ENCODE measurements at places on chromosomes 4 and X. TPM values are rescaled to one million over a fixed set of nuclear protein-coding genes. Genes with fewer than 3 reads are reported as not detected.

Gene SSX2B
- not detected for total RNA-seq

Gene EXOC1L
- not detected for total RNA-seq

Gene SASH3
- not detected for total RNA-seq

Gene PTCHD1
- total RNA-seq, result not detected

Gene NXF2
- total RNA-seq, result not detected

Data from smooth muscle cell of the pulmonary artery (primary cell).